ENCODE measurements at places on chromosomes 3 and 15. TPM values are rescaled to one million over a fixed set of nuclear protein-coding genes. Genes with fewer than 3 reads are reported as not detected.

The GOLGA6D gene
- polyA plus RNA-seq: 0.17 TPM

The DAZL gene
- not detected for polyA plus RNA-seq

The IVD gene
- polyA plus RNA-seq: 47.5 TPM

The C3orf52 gene
- polyA plus RNA-seq: 4.2 TPM

DNA sequence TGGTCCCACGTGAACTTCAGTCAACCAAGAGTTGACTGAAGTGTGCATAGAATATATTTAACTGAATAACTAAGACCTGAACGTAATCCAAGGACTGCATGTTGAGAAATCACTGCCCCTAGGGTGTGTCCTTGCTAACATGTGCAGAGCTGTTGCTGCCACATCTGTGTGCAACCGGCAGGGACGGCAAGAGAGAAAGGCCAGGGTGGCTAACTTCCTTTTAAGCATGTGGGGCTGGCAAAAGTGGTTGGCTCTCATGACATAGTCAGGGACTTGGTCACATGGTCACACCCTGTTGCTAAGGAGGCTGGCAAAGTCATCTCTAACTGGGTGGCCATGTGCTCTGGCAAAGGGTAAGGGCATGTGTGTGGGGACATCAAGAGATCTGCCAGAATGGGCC lies 52.4 kb downstream of the GASK1A start:
- DNase-seq: peak; percentile 41

The HACD2 gene
- polyA plus RNA-seq: 14.8 TPM

GRCh38 chr15:76185716-76186115 lies 125.6 kb downstream of the ETFA start:
- peak; percentile 21 for DNase-seq

The GLCE gene
- polyA plus RNA-seq: 30.0 TPM

DNA sequence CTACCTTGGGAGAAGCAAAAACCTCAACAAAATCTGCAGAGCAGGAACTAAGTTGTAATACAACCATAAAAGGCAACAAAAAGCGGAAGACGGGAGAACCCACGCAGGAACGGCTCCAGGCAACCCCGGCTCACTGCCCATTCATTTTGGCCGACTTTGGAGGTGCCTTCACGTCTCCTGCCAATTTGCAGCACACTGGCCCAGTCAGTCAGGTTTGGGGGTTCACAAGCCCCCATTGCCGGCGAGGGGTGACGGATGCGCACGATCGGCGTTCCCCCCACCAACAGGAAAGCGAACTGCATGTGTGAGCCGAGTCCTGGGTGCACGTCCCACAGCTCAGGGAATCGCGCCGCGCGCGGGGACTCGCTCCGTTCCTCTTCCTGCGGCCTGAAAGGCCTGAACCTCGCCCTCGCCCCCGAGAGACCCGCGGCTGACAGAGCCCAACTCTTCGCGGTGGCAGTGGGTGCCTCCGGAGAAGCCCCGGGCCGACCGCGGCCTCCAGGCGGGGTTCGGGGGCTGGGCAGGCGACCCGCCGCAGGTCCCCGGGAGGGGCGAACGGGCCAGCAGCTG lies 463 bp downstream of the TERC start:
- peak; percentile 33 for DNase-seq

DNA sequence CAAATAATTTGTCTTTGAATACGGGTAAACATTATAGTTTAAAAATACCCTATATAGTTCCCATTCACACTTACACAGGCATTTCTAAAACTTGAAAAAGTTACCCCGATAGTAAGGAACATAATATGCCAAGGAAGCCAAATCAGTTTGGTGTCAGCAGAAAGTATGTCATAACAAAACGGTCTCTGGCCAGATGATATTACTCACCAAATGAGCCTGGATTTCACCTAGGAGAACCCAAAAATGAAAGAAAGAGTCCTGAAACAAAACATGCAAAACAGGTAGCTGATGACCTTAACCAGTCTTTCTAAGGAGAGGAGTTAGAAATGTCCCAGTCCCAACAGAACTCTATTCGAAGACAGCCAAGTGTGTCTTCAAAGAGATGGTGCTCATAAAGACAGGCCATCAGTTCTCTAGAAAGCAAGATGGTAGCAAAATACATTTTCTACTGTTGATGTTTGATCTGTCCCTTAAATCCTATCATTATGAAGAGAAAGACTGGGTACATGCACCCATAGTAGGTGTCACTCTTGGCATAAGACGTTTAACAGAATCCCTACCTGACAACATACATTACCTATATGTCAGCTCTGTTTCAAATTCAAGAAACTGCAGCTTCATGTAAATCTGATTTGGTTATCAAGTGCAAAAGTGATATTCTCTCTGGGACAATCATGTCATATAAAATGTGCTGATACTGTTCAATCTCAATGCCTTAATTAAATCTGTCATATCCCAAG lies 942.5 kb downstream of the ROBO1 start:
- no peak for DNase-seq

The KNL1 gene
- 13.6 TPM for polyA plus RNA-seq

DNA sequence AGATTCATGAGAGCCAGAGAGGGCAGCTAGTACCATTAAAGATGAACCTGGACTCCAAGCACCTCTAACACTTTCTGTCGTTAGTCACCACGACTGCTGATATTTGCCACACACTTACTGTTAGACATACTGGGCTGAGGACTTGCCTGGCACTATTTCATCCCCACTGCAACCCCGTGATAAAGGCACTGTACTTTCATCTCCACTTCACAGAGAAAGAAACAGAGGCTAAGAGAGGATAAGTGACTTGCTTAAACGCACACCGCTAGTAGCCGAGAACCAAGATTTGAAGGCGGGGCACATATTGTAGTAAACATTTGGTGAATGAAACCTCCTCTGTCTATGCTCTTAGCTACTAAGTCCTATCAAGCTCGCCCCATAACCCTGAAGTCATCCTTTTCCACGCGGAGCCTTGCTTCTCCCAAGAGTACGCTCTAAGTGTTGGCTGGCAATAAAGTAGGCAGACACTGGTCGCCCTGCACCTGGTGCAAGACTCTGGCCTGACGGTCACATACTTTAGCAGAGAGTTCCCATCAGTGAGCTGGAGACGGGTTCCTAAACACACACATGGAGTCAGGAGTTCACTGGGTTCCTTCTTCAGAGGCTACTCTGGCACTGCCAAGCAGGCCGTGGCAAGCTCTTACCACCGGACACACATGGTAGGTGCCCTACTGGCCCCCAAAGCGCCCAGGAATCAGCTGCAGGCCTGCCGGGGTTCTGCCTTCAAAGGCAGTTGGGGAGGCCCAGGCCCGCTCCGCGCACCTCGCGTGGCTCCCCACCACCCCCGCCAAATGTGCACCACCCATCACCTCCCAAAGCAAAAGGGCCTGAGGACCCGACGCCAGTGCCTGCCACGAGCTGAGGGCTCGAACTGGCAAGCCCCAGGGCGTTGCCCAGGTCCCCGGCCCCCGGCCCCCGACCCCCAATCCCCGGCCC lies 951 bp downstream of the POMGNT2 start:
- DNase-seq: no peak

DNA sequence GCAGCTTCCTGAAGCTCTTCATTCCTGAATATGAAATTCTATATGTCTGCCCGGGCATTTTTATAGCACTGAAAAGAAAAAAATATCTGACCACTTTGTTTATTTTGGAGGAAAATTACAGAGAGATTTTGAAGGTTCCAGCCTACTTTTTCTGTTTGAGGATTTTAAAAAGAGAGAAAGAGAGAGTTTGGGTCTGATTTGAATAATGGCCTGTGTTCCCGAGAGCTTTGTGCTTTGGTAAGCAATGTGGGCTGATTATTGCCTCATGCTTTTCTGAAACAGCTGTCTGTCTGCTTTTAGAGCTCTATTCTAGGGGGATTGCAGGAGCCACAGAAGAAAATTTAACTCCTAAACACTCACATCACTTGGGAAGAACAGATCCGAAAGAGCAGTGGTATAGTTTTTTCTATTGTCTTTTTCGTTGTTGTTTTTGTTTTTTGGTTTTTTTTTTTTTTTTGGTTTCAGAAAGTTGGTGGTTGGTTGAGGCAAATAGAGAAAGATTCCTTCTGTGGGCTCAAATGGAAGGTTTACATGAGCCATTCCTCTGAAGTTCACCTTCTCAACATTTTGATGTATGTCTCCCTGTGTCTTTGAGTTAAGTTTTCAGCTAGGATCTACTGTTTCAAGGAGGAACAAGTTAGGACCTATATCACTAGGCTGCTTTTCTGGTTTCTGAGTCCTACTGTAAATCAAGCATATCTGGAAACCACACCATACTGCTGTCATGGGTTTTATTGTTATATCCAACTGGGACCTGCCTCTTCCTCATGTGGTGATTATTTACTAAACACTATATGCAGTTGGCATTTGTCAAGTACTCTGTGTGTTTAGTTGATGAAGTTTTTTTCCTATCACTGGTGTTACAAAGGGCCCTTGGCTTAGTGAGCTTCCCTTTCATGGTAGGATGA lies 178.9 kb downstream of the KCNMB2 start:
- peak; percentile 84 for DNase-seq

The STRC gene
- polyA plus RNA-seq: 0.33 TPM

- no peak for DNase-seq
Observed at GRCh38 chr3:195921334-195921791, 13.0 kb upstream of the TNK2 start.

DNA sequence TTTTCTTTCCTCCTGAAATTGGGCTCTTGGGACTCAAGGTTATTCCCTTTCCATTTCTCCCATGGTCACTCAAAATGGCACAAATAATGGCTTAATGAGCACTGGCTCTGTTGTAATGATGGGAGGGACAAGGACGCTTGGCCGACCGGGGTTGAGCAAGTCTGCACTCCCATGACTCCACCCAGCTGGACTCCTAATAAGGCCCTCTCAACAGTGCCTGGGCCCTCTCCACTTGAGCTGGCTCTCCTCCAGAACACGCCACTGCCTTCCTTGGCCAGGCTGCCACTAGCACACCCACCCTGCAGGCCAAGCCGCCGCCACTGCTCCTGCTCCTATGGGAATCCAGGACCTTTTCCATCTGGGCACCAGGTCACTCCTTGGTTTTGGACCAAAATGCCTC lies 42.3 kb downstream of the ADCY5 start:
- DNase-seq: no peak

DNA sequence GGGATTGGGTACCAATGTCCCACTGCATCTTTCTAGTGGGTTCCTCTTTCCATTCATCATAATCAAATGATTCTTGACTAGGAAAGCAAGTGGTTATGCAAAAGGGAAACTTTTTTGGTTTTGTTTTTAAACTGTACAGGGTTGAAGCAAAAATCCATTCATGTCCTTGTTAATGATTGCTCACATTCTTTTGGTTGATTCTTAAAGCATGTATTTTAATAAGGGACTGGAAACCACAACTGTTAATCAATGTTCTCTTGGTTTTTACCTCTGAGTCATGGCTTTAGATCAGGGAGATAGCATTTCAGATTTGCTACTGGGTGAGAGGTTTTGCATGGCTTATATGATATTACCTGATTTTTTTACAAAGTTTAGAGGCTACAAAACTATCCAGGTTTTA lies 371.7 kb upstream of the RGMA start:
- no peak for DNase-seq
